WERI-Rb-1 (cell line): ENCODE measurements at places on chromosomes 4 and X.

- DNase-seq: no peak
Measured at GRCh38 chrX:110803506-110803905, 7.9 kb upstream of the CHRDL1 start.

GRCh38 chr4:16202598-16202997 lies 23.7 kb downstream of the TAPT1 start:
- no peak for DNase-seq

DNA sequence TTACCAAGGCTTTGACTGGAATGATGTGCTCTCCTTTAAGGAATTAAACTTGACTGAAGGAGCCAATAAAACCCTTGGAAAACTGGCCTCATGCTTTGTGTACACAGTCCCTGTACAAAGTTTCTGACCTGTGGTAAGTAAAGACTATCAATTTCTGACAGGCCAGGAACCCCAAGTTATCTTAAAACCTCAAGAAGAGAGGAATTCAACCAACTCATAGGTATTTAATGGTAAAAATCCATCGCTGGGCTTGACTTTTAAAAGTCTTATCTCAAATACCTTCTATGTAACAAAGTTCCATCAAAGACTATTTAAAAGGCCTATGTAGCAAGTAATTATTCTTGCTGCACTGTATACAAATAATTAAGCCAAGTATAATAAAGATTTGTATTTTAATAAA lies 103.7 kb upstream of the TENT5D start:
- no peak for DNase-seq

- DNase-seq: no peak
Measured at GRCh38 chrX:140086691-140087090, 121.4 kb upstream of the CXorf66 start.

DNA sequence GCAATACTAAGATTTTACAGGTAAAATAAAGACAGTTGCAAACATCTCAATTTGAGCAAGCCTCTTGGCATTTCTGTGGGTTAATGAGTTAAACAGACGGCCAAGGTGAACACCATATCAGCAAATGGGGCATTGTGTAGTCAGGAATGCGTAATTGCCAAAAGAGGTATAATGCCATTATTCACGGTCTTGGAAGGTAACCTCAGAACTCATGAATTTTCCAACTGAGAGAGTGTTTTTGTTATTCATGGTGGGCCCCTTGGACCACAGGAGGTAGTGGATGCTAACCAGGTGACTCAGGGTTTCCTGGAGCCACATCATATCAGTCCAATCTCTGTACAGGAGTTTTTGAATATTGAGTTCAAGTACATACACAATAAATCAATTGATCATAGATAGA lies 368.0 kb upstream of the TECRL start:
- DNase-seq: no peak

GRCh38 chrX:64842492-64842891 lies 133.8 kb downstream of the ZC4H2 start:
- DNase-seq: no peak

GRCh38 chrX:38336538-38337240 lies 9.4 kb upstream of the RPGR start:
- no peak for DNase-seq

DNA sequence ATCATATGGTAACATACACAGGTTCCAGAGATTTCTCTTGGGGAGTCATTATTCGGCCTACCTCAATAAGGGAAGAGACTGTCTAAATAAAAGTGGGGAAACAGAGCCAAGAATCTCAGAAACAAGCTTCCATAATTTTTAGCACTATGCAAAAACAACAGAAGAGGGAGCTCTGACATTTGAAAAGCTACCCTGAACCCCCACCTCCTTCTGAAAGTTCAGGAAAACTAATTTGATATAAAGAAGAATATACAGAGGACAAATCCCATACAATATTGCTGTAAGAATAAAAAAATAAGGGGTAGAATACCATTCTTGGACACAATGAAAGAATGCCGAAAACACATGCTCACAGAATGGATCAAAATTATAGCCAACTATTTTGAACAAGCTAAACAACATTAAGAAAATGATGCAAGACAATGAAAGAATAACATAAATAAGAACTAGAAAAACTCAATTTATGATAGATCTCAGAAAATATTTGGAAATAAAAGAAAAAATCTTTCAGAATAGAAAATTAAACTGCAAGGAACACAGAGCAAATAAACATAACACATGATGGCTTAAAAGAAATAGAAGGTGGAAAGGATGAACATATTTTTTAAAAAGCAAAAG lies 14.4 kb upstream of the ZNF41 start:
- DNase-seq: no peak

GRCh38 chr4:107548211-107548905 lies 171.7 kb downstream of the PAPSS1 start:
- no peak for DNase-seq

DNA sequence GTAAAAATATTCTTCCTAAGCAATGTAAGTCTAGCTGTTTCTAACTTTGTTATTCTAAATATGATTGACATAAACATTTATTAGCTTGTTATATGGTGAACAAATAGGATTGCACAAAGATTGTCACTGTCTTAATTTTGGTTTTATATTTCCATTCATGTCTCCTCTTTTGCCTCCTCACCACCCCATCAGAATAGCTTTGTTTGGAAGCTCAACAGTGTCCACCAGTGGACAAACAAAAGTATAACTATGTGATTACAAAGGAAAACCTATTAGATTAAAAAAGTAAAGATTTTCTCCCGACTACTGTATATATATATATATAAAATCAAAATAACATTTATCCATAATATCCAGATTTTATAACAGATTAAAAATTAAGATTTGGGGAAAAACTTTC lies 468.2 kb downstream of the ZIC3 start:
- no peak for DNase-seq

DNA sequence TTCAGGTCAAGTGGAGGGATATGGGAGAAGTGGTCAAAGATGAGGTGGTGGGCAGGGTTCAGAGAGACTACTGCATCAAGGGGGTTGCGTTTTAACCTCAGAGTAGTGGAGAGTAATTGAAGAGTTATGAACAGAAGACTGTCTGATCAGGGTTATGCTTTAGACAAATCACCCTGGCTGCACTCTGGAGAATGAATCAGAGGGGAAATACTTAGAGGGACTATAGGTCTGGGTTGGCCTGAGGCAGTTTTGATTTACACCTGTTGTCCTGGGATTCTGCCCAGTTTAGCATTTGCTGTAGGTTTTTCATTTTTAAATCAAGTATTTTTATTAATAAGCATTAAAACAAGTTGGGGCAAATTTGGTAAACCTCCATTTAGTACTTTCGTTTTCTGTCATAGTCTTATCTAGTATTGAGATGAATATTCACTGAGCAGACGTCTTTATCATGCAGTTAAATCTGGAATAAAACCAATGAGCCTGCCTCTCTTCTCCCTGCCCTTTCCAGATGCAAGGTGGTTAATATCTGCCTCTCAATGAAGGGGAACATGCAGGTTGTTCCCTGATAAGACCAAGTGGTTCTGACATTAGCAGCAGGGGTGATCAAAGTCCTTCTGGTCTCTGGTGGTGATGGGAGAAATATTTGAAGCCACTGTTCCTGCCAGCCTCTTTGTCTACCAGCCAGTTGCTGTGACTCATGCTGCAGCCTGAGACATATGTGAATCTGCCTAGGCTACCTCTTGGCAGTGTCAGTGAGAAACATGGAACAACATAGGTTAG lies 116.0 kb upstream of the RPS6KA3 start:
- DNase-seq: no peak

DNA sequence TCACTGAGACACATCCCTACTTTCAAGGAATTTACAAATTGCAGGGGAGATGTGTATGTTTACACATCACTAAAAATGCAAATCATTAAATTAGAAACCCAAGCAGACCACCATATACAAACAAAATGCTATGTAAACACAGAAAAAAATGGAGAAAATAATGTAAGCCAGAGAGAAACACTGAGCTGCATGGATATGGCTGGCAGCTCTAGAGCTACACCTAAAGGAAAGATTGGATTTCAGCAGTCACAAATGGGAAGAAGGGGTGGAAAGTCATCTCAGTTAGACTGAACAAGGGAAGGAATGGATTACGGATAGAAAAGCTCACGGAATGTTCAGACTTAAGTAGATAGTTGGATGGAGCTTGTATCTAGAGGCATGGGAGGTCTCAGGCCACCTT lies 186.3 kb downstream of the MOSPD2 start:
- DNase-seq: no peak

GRCh38 chrX:135114392-135114791 lies 5.9 kb downstream of the ETDB start:
- DNase-seq: no peak

DNA sequence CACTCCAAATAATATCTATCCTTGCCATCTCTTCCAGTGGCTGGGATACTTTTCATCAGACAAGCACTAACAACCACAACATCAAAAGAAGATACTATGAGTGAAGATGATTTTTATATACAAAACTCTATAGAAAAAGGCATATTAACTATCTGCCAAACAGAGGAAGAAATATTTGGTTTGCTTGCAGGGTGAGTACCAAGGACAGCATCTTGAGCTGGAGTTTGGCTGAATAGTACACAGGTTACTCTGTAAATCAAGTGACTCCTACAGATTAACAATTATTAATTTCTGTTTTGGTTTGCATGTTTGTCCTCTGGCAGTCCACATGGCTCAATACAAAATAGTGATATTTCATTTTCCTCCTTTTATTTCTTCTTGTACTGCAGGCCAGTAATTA lies 248.0 kb downstream of the RBMX2 start:
- DNase-seq: no peak

DNA sequence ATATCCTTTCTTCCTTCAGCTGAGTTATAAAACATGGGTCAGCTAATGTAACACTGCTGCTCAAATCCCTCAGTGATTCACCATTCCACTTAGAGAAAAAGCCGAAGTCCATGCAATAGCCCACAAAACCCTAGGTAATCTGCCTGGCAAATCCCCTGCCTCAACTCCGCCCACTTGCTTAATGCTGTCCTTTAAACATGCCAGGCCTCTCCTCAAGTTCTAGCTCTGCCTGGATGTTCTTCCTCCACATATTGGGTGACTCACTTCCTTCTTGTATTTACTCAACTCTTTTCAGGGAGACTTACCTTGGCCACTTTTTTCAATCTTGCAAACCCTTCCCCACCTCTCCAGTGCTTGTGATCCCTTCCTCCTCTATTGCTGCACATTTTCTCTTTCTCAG lies 89.8 kb downstream of the EMCN start:
- peak; percentile 49 for DNase-seq

GRCh38 chr4:170682558-170683294 lies 593.0 kb upstream of the AADAT start:
- DNase-seq: no peak

DNA sequence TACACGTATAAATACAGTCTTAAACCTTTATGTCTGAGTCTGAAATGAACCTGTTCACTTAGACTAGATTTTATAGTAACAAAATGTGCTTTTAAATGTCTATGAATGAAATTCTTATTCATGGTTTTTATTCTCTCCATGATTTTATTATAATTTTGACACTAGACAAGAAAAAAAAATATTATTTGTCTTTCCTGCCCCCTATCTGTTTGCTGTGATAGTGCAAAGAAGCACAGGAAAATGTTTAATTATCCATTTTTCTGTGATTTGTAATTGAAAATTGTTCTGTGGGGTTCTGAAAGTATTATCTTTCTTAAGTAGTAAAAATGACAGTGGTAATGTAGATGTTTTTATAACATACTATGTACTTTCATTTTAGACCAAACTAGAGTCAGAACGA lies 52.0 kb downstream of the INTS6L start:
- DNase-seq: no peak

DNA sequence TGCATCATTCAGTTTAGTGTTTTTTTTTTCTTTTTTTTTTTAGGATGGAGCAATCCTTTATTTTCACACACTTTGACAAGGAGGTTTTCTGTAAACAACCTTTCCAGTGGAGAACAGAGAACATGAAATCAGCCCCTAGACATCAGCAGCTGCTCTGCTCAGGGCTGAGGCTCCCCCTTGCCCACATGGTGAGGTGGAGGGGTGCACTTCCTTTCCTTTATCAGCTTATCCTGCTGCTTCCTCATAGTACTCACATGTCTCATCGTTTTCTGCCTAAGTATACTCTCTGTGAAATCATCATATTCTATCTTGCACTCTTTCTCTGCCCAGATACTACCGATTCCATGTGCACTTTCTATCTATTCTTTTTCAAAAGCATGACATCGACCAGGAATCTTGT lies 47.6 kb upstream of the PRSS12 start:
- peak; percentile 87 for DNase-seq

DNA sequence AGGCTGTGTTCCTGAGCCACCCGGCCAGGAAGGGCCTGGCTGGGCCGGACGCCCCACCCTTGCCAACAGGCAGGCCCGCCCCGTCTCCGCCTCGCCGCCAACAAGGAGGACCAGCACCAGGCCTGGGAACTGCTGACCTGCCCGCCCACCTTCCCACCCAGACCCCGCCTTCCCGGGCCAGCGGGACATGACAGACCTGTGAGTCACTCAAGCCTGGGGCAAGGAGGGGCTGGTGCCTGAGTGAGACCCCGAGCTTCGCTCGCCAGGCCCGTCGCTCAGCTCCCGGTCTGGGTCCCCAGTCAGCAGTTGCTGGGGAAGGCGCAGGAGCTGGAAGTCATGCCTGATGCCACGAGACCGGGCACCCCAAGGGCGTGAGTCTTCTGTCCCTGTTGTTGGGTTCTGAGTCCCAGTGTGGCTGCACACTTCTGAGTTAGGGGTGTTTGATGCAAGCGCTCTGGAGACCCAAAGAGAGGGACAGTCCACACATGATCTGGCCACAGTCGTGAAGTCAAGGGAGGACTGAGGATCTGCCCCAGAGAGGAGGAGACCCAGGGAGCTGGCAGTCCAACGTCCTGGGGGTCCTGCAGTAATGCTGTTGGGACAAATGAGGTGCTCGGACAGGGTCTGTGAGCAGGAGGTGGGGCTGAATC lies at the start of gene DNASE1L1:
Gene DNASE1L1 (minus strand): TSS at position 33 of the 650 bp plus-strand sequence. CDS start 3,686 bp downstream, outside the sequence.
- DNase-seq: no peak

- DNase-seq: no peak
Measured at GRCh38 chrX:49166914-49167739, 4.6 kb downstream of the MAGIX start.

DNA sequence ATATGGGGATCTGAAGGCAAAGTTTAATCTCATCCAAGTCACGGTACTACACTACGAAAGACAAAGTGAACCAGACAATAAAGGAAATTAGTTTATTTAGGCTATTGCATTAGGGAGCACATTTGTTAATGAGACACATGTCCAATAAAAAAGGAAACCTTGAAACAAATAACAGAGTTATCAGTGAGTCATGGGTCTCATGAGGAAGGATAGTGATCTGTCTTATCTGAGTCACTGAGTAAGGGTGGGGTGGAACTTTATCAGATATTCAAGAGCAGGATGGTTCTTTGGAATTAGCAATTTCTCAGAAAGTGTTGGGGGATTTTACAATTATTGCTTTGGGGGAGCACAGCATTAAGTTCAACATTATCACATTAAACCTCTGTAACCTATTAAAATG lies 188.9 kb upstream of the IL1RAPL1 start:
- DNase-seq: no peak

GRCh38 chr4:147815741-147816140 lies 83.9 kb downstream of the ARHGAP10 start:
- DNase-seq: no peak

GRCh38 chrX:53287493-53288138 lies 6.2 kb upstream of the IQSEC2 start:
- no peak for DNase-seq

DNA sequence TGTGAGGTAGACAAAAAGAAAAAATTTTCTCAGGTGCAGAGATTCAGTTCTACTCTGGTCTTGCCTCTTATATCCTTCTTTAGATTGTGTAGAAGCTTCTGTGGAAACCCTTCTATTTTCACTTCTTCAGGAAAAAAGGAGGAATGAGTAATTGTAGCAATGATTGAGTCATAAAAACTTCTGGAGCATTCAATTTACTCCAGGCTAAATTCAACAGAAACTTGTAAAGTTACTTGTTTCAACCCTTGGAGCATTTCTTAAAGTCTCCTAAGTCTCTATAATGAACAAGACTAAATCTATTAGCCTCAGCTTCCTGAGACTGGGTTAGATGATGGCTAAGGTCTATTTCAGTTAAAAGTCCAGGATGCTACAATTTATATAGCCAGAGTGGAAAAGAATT lies 29.9 kb downstream of the BOD1L1 start:
- no peak for DNase-seq
